Activated CD4-positive, alpha-beta T cell treated with anti-CD3 and anti-CD28 coated beads for 1 hour (primary cell): ENCODE measurements at places on chromosomes 11 and 22.

DNA sequence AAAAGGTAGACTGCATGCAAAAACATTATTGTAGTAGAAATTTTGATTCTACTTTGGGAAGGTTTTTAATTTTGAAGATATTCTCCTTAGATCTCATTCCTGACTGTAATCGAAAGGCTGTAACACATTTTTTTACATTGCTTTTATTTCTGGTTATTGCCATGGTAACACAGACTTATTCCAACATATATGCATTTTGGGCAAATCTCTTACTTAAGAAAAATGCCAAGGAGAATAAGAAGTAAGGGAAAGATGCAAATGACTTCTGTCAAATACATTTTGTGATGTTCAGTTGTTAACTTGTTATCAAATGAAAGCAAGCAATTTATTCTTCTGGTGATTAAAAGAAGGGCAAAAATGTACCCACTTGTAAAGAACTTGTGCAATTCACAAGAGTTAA, 267.5 kb downstream of the AASDHPPT start:
- DNase-seq = no peak

- DNase-seq = no peak
These were observed 10.6 kb upstream of the CCDC83 start for GRCh38 chr11:85844439-85845123.

DNA sequence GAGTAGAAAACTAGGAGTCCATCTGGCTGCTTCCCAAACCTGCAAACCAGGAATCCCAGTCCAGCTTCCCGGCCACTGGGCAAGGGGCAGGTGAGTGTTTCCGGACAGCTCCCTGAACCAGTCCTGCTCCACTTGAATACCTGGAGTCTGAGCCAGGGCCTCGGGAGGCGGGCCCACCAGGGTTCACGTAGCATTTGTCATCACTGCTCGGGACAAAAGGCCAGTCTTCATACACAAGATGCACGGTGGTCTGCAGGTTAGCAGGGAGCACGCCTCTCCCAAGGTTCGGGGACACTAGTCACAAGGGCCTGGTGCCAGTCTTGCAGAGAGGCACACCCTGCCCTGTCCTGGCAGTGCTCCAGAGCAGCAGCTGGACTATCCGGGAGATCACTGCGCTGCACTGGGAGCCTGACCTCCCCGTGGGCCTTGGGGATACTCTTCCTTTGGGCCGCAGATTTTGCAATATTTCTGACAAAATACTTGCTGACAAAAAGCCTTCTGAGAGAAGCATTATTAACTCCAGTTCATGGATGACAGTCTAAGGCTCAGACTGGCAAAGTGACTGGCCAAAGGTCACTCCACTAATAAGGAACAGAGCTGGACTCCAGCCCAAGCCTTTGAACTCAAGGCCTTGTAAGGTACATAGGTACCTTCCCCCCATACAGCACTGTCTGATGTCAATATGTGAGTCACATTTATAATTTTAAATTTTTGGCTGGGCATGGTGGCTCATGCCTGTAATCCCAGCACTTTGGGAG, 25.1 kb downstream of the CD6 start:
- DNase-seq = no peak

- no peak for DNase-seq
These were observed 71.4 kb downstream of the BUD13 start for GRCh38 chr11:116701297-116701801.
